ENCODE measurements at places on chromosomes 3 and 15.
A peak's percentile ranks its signal among the peaks of the same experiment; 100 is the strongest.

DNA sequence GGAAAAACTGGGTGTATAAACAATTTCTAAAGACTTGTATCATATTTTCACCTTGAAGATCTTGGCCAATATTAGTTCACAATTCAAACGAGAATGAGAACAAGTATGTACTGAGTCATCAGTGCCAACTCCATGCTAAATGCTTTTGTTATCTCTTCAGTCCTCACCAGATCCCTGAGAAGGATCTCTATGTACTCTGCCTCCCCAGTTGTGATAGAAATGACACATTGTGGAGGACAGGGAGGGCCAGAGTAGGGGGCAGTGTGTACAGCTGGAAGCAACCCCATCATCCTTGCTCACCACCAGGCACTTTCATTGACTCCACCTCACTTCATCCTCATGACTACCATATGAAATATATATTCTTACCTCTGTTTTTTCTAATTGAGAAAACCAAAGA is 353.7 kb upstream of the SOX2 start:
- DNase-seq: no peak

- DNase-seq: no peak
Observed at GRCh38 chr3:110799271-110799670, 272.3 kb upstream of the NECTIN3 start.

DNA sequence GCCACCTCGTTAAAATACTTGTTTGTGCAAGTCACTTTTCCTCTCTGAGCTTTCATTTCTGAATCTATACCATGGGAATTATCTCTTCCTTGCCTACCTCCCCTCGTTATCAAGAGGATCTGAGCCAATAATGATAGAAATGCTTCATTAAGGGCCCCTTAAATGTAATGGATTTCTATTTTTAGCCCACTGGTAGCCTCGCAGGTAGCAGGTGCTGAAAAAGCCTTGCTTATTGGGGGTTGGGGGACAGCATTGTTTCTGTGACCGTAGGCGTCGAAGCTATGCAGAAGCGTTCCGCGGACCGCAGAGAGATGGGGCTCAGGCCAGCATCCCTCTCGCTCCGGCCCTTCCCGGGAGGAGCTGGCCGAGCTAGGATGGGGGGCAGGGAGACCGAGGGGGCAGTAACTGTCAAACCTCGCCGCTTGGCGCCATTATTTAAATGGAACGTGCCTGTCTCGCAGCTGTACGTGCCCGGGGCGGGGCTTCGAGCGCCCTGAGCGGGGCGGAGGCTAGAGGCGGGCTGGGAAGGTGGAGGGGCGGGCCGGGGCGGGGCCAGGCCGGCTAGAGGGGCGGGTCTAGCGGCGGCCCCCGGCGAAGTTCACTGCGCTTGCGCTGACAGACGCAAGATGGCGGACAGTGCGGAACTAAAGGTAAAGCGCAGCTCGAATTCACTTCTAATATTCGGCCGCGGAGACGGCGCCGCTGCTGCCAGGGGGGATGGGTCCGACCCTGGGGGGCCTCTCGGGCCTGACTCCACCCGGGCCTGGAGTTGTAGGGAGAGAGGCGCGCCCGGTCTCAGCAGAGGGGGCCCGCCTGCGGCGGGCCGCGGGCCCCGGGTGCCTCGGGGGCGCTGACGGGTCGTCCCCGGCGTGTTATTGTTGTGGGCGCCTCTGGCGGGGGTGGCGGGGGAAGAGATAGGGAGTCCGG is at the start of gene PIAS1:
Gene PIAS1 (plus strand): TSS at position 615 of the 927 bp plus-strand sequence. CDS start 12 bp downstream, at position 627.
- peak; percentile 91 for DNase-seq

DNA sequence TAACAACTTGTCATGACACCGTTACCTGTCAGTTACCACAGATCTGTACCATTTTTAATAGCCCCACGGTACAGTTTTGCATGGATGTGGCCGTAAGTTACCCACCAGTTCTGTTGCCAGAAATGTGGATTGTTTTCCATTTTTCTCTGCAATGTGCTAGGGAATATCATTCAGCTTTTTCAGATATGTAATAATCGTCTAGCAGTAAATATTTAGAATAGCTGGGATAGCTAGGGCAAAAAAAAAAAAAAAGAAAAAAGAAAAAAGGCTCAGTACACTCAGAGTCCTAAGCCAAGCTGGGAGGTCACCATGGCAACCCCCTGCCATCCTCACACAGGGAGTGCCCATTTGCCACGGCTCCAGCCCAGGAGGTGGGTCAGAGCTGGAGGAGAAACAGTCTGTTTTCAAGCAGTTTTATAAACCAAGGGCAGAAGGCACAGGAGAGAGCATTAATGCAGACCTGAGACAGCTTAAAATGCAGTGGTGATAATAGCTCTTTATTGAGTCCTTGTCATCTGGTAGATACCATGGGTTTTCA is 25.2 kb downstream of the PAQR5 start:
- DNase-seq: no peak

DNA sequence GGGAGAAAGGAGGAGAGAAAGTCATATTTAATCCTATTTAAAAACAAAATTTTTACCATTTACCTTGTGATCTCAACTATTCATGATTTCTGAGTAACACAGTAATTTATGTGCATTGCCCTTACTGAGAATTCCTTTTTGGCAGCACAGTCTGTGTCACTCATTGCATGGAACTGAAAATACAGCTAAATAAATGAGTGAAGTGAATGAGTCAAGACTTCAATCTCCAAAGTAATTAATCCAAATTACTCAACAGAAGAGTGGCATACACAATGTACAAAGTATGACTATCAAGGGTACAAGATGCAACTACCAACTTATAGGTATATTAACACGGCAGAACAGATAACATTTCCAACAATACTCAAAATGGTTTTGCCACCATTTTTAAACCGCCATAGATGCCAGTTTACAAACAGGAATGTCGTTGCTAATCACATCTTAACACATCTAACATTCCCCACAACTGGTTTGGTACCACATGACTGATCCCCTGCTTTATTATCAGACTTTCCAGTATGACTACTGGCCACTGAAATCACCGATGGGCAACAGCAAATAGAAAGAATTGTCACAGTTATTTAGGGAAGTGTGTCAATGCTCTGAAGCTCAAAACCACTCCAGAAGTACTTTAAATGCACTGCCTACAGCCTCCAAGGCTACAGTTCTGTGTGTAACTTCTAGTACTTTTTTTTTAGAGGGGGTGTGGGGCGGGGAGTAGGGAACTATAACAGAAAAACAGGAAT is 410.4 kb downstream of the SHQ1 start:
- DNase-seq: no peak

- DNase-seq: no peak
Observed at GRCh38 chr3:149581681-149582370, 76.0 kb downstream of the WWTR1 start.

DNA sequence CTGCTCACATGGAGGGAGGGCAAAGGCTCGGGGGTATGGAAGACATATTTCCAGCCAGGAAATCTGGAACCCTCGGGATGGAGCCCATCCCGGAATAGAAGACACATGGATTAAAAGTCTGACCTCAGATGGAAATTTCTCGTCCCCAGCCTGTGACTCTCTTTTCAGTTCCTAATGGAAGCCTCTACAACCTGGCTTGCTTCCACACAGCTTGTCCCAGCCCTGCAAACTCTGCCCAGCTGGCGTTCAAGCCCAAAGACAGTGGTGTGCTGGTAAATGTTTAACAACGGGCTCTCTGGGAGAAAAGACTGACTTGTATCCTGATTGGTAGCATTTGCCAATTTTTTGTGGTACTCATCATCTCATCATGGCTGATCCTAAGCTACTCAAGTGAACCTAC is 35.6 kb upstream of the TLE3 start:
- no peak for DNase-seq

DNA sequence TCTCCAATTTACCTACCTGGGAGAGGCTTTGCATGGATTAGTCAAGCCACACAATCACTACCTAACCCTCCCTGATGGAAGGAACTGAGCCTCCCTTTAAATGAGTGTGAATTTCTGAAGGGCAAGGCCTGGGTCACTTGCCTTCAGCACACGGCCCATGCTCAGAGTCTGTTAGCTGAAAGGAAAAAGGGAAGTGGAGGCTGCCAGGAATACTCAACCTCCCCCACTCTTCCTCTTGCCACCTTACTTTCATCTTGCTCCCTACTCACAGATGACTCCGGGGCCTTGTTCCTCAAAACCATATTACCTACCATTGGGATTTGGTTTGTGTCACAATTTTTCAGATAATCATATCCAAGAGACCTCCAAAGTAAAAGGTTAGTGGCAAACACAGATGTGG is 220.0 kb downstream of the ABHD5 start:
- no peak for DNase-seq

GRCh38 chr3:139043554-139044365 is 932 bp downstream of the PRR23C start:
- no peak for DNase-seq

- DNase-seq: no peak
Observed at GRCh38 chr3:139202226-139202958, 141.4 kb upstream of the MRPS22 start.

- DNase-seq: no peak
Observed at GRCh38 chr3:45552031-45552793, 42.3 kb upstream of the LIMD1 start.

- DNase-seq: no peak
Observed at GRCh38 chr3:30526031-30526430, 80.4 kb upstream of the TGFBR2 start.

DNA sequence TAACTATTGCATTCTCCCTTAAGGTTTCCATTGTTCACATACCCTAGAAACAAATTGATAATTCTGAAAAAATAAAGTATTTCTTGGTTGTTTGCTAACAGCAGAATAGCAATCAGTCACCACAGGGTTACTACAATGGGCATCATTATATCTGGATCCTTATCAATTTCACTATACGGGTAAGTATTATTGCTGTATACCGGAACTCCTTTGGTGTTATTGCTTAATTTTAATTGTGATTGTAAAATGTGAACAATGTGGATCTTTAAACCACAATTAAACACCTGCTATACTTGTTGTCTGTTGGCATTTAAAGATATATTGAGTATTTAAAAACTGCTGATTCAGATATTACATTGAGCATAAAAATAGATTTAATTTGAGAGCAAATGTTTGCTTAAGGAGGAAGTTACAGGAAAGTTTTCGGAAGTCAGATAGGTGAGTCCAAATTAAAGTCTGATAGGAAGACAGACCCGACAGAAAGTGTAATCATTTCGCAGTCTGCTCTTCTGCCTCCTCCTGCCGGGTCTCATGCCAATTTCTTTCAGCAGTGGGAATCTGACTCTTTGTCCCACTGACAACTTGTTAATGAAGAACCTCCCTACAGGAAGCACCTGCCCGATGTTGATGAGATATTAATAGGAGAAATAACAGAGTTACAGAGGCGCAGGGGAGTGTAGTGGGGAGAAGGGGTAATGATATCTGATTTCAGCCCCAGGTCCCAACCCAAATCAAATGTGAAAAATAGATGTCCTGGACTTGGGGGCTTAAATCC is 169.7 kb upstream of the TBC1D5 start:
- DNase-seq: no peak

- no peak for DNase-seq
Observed at GRCh38 chr3:66399529-66400232, 101.1 kb downstream of the LRIG1 start.

GRCh38 chr3:37457378-37458065 is 283.1 kb upstream of the LRRFIP2 start:
- no peak for DNase-seq

- no peak for DNase-seq
Observed at GRCh38 chr3:57757642-57758297, 1.7 kb downstream of the SLMAP start.

GRCh38 chr3:145145461-145145860 is 1015.5 kb downstream of the PLOD2 start:
- no peak for DNase-seq

- DNase-seq: no peak
Observed at GRCh38 chr3:71210257-71211007, 373.1 kb downstream of the FOXP1 start.

DNA sequence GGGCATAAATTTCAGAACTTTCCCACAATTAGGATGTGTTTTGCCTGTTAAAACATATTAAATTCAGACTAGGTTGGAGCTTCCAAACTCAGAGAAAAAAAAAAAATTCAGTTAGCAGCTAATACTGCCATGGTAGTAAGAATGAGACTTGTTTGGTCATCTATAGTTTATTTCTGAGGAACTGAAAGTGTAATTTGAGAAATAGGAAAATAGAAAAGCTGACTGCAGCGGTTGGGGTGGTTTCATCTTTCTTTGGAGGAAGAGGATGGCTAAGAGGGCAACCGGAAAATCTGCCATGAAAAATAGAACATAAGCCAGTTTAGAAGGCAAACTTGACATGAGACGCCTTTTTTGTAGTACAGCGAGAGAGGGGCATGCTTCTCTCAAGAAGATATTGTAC is 371.2 kb upstream of the ROBO2 start:
- DNase-seq: no peak

- DNase-seq: no peak
Observed at GRCh38 chr3:101873619-101874018, 24.3 kb downstream of the NFKBIZ start.

DNA sequence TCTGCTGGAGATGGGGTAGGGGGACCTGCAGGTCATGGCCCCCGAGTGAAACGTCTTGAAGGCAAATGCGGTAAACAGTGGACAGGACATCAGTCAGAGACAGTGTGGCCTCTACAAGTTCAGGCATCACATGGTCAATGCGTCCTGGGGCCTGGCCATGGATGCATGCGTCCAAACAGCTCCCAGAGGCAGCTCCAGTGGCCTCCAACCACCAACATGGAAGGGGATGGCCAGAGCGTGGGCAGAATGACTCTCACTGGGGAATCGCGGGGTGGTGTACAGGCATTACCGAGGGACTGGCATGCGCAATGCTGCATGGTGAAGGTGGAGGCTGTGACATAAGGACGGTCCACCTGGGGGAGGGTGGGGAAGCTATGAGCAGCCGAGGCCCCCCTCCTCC is 35.6 kb upstream of the IQSEC1 start:
- DNase-seq: no peak

DNA sequence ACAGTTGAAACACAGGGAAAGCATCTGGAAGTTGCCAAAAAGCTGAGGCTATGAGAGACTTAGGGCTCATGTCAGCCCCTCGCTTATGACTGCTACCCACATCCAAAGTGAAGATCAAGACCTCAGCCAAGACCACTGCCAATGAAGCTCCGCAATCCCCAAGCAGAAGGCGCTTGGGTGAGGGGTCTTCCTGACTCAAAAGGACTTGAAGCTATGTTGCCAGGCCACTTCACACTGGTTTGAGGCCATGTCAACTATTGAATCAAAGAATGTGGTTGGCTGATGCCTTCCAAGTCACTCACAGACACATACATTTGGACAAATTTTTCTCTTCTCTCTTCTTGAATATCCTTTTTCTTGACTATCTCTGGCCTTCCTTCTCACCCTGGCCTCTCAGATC is 928 bp upstream of the CCR4 start:
- no peak for DNase-seq
